KG1 (cell line): ENCODE measurements at places on chromosomes 11 and 22.

- no peak for DNase-seq
Observed at GRCh38 chr22:45538281-45538680, 35.6 kb downstream of the FBLN1 start.

DNA sequence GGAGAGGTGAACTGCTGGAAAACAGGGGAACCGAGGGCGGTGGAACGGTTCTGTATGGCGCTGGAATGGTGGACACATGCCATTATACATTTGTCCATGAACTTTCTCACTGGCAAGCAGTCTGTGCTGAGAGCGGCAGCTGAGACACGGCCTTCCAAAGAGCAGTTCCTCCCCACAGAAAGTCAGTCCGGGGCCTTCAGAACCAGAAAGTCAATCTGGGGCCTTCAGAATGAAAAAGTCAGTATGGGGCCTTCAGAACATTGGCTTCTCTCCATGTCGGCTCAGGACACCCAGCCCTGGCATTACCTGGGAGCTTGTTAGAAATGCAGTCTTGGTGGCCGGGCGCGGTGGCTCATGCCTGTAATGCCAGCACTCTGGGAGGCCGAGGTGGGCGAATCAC, 8.8 kb downstream of the TXN2 start:
- no peak for DNase-seq

DNA sequence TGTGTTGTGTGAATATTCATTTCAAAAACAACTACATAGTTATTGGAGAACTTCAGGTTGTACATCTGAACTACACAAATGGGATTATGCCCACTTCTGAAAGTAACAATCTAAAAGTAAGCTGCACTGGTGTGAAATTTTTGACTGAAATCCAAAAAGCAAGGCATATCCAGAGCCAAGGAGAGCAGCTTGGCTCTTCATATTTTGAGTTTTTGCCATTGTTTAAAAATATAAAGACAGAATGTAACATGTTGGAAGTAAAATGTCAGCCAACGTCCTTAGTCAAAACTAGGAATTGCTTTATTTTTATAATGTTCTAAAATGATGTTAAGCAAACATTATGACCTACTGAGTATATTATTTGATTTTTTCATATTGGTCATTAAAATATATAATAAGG, 45.8 kb upstream of the NOX4 start:
- DNase-seq, result no peak

- DNase-seq, result no peak
Observed at GRCh38 chr11:11173316-11174025, 179.6 kb downstream of the CSNK2A3 start.

GRCh38 chr11:119550053-119550752, 127.2 kb upstream of the THY1 start:
- no peak for DNase-seq

GRCh38 chr11:3616721-3617460, 24.9 kb downstream of the ART5 start:
- no peak for DNase-seq

DNA sequence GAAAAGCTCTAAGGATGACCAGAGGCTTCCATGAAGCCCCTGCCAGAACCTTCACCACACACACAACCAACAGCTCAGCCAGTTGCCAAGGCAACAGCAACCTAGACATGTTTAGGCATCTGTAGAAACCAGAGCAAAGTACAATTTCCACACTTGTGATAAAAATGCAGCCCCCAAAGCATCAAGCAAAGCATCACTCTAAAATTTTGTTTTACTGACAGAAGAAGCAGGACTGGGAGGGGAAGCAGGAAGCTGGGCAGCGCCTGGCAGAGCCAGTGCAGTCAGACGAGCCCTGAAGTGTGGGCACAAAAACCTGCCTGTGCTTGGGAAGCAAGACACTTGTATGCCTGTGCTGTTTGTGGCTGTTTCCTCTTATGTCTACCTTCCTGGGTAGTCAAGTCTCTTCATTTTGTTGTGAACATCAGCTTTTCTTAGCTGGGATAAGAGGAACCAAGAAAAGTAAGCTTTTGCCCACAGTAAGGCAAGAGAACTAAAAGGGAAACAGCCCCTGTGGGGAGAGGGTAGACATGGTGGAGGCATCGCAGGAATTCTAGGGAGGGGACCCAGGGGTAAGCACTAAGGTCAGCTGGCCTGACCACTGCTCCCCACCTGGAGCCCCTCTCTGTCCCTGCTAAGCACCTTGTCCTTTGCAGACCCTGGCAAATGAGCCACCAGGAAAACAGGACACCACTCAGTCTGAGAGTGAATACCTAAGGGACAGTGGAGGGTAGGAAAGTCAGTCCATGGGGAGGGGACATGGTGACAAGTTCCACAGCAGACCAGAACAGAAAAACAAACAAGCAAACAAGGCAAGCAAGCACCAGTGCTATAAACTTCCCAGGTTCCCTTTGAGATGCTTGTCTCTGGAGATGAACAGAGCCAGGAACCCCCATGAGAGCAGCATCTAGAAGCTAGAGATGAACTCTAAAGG, 13.4 kb downstream of the PACSIN2 start:
- DNase-seq, result no peak

GRCh38 chr22:24358105-24358836, 69.1 kb upstream of the ADORA2A start:
- DNase-seq, result no peak

DNA sequence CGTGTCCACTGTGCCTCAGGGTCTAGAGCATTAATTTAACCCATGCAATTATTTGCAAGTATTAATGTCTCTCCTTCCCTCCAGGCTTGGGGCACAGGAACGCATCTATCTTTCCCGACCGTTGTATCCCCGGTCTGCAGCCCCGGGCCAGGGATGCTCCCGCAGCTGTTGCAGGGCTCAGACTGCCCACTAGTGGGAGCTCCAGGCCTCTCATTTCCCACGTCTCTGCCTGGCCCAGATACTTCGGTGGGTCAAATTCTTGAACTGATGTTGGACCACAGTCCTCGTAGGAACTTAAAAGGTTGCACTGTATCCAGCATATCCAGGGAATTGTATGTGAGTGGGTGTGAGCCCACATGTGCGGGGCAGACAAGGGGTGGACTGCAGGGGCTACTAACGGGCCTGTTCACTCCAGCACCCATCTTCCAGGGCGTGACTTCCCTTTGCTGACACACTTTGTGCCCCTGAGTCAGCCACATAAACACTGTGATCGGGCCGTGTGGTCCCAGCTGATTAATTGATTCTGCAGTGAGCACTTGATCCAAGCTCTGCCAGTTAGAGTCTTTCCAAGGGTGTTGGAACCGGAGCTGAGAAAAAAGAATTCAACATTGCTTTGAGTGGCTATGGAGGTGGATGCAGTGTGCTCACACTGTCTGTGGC, 451.3 kb downstream of the TBC1D22A start:
- DNase-seq, result peak; percentile 5

DNA sequence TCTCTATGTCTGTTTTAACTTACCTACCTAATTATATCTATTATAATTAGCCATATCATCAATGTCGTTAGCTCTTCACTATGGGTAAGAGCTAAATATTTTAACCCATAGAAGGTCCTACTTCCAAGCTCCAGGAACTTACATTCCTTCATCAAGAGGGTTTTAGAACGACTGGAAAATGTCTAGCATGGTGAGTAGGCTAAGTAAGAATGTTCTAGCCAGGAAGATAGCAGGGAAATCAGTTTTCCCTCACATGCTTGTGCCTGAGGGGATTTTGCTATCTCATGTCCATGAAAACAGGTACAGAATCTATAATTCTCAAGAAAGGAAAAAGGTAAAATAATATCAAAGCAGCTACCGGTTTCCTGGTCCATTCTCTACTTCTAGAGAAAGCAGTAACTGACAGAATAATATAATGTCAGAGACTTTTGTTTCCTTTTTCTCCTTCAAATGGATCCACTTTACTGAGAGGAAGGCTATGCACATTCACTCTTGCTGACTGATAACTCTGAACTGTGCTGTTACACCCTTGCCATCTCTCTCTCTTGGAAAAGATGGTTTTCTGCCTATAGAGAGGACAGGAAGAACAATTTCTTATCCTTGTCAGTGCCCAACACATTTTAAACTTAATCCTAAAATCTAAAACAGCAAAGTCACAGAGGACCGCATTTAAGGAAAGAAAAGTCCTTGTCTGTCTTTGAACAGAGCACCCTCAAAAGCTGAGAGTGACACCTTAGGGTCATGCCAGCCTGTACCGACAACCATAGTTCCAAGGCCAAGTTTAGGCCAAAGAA, 67.0 kb downstream of the MAML2 start:
- DNase-seq, result no peak

GRCh38 chr22:20999350-21000206, 2.3 kb downstream of the THAP7 start:
- DNase-seq, result no peak
